Suppressor macrophage treated with lipopolysaccharide for 4 hours (primary cell): ENCODE measurements at places on chromosomes 4 and X.
A peak's percentile ranks its signal among the peaks of the same experiment; 100 is the strongest.

DNA sequence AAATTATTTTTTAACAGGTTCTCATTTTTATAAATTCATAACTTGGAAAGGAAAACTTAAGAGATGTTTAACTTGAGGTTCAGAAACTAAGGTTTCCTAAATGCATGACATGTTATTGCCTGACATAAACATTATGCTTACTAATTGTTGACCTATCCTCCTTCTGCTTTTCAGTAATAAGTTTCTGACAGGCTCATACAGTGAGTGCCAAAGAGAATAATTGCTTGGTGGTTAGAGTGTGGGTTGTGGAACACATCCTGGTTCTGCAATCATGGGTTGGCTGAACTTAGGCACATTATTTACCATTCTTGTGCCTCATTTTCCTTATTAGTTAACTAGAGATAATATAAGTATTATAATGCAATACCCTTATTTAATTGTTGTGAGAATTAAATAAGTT, 56.5 kb downstream of the BMPR1B start:
- peak; percentile 46 for DNase-seq

DNA sequence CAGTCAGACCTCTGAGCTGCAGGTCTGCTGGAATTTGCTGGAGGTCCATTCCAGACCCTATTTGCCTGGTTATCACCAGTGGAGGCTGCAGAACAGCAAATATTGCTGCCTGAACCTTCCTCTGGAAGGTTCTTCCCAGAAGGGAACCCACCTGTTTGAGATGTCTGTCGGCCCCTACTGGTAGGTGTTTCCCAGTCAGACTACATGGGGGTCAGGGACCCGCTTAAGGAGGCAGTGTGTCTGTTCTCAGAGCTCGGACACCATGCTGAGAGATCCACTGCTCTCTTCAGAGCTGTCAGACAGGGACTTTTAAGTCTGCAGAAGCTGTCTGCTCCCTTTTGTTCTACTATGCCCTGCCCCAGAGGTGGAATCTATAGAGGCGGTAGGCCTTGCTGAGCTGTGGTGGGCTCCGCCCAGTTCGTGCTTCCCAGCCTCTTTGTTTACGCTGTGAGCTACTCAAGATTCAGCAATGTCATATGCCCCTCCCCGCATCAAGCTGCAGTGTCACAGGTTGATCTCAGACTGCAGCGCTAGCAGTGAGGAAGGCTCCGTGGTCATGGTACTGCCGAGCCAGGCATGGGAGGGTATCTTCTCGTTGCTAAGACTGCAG, 44.1 kb upstream of the KDR start:
- no peak for DNase-seq

GRCh38 chr4:121139533-121140222, 24.4 kb downstream of the TNIP3 start:
- DNase-seq = no peak

DNA sequence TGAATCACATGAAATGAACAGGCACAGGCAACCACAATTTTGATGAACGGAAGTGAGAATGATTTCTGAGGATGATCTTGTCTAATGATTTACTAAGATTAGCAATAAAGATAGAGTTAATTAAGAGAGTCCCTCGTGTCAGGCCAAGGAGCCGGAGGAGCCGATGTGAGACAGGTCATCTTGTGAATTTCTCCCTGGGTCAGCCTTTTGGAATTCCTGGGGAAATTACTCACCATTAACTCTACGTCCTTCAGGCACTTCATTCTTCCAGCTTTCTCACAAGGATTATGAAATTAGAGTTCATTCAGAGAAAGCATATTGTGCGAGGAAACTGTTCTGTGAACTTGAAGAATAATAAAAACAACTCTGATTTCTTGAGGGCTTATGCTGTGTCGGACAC, 86.7 kb downstream of the PSAPL1 start:
- DNase-seq = no peak

DNA sequence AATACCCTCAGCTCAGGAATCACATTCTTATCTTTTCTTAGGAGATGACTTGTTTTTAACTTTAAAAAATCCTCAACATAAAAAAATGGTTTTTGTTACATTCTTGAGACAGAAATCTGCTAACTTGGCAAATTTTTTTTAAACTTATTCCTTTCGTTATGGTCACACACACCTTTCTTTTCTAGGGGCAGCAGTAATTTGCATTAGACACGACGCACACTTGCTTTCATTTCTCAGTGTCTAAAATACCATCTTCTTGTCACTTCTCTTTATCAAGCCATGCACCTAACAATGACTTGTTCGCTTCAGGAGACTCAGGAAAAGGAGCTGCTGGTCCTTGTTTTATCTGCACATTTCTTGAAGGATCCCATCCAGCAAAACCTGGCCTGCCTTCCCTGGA, 112.6 kb upstream of the TBL1X start:
- DNase-seq = no peak

GRCh38 chr4:140249351-140249750, 95.4 kb upstream of the MAML3 start:
- DNase-seq = no peak

- DNase-seq = no peak
Observed at GRCh38 chr4:68358988-68359387, 9.1 kb upstream of the YTHDC1 start.

GRCh38 chr4:179867300-179867878, 2375.8 kb upstream of the TENM3 start:
- peak; percentile 53 for DNase-seq

DNA sequence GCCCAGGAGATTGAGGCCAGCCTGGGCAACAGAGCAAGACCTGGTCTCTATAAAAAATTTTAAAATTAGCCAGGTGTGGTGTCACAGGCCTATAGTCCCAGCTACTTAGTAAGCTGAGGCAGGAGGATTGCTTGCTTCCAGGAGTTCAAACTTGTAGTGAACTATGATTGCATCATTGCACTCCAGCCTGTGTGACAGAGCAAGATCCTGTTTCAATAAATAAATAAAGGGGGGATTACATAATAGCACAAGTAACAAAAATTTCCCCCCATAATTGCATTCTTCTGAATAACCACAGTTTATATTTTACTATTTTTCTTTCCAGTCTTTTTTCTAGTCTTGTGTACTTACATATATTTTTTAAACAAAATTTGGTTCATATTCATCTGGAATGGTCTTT, 135.6 kb downstream of the CHIC2 start:
- peak; percentile 32 for DNase-seq

DNA sequence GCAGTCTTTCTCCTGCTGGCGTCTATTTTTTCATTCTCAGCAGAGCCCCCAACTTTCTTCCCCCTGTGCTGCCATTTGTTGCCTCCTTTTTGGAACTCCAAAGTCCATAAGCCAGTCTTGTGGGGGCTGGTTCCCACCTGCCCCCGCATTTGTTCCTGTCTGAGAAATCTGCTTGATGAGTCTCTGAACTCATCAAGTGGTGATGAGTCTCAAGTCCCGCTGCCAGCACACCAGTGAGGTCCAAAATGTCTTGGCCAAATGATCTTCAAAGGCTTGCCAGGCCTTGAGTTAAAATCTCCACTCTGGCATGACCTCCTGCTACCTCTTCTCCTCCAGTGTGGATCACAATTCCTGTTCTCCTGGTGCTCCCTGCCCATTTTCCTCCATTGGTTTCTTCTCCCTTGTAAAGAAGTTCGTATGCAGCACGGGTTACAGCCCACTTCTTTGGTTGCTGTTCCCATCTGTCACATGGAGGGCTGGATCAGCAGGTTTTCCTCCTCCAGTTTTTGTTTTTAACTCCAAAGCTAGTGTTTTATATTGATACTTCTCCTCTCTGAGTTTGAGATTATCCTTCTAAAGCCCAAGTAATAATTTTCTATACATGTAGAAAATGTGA, 72.7 kb upstream of the LIMCH1 start:
- DNase-seq = no peak

DNA sequence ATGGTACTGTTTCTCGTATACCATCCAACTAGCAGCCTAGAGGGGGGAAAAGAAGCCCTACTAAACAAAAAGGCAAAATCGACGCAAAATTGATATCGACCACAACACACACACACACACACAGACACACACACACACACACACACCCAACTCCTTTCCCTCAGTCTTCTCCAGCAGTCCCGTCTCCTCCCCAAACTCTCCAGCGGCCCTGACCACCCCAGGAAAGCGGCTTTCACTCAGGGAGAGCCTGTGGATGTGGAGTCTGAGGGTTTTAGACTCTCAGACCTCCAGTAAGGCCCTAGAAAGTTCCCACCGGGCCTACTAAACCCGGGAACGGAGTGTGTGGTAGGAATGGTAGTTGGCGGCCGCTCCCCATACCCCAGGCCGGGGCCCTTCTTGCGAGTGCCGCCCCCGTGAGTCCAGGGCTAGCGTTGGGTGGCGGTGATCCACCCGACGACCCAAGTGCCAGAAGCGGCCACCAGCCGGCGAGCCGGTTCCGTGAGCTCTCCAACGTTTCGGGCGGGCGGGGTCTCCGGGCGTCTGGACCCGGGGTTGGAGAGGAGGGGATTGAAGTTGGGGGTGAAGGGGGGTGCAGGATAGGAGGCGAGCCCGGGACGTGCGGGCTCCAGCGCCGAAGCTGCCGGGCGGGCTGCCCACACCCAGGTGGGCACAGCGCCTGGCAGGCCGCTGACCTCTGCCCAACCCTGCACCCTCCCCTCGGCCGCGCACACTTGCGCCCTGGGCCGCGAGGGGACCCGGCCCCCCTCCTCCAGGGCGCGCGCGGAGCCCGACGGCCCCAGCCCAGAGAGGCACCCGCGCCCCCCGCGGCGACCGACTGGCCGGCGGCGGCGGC, 13.7 kb downstream of the ARX start:
- DNase-seq = no peak

DNA sequence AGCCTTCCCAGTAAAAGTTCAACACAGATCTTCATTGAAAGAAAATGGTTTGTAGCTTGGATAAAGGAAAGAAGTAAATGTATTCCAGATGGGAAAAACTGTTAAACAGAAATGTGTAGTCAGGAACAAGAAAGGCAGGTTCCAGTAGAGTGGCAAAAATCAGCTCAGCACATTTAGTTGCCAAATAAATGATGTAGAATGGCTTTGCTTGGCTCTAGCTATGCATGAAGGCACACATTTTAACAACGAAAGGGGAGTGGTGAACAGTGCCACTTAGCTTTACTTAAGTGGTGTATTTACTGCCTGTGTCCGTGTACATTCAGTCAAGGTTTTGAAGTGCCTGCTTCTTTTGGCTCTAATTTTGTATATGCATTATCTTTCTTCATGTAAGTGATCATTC, 644.5 kb upstream of the ATOH1 start:
- DNase-seq = no peak

- no peak for DNase-seq
Observed at GRCh38 chrX:120377715-120378114, 15.8 kb downstream of the ATP1B4 start.

GRCh38 chr4:101163936-101164335, 183.4 kb downstream of the PPP3CA start:
- no peak for DNase-seq

- no peak for DNase-seq
Observed at GRCh38 chr4:8388528-8388870, 52.0 kb downstream of the ACOX3 start.

DNA sequence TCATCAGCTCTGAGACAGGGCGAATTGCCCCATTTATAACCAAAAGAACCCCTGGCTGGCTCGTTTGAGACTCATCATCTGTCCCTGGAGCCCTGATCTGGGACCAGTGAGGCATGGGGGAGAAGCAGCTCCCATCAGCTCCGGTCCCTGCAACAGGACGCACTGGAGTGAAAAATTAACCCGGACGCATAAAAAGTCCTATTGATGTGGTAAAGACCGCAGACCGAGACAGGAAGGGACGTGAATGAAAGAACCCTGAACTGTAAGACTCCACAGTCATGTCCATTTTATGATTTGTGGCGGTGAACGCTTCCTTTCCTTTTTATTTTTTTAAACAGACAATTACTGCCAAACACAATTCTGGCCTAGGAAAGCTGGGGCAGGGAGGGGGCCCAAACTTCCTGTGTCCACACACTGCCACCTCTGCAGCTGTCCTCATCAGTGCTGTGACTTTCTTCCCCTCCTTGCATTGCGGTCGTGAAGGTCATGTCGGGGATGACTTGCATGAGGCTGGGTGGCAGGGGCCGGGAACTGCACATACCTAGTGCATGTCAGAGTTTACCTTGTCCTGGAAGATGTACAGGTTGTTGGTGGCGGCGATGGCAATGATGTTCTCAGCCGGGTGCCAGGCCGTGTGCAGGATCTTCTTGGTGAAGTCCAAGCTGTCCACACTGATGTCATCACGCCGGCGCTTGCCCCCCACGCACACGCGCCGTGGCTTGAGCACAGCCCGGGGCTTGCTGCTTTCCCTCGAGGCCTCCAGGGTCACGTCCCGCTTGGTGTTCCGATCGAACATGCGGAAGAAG, 53.3 kb downstream of the WFS1 start:
- DNase-seq = no peak

DNA sequence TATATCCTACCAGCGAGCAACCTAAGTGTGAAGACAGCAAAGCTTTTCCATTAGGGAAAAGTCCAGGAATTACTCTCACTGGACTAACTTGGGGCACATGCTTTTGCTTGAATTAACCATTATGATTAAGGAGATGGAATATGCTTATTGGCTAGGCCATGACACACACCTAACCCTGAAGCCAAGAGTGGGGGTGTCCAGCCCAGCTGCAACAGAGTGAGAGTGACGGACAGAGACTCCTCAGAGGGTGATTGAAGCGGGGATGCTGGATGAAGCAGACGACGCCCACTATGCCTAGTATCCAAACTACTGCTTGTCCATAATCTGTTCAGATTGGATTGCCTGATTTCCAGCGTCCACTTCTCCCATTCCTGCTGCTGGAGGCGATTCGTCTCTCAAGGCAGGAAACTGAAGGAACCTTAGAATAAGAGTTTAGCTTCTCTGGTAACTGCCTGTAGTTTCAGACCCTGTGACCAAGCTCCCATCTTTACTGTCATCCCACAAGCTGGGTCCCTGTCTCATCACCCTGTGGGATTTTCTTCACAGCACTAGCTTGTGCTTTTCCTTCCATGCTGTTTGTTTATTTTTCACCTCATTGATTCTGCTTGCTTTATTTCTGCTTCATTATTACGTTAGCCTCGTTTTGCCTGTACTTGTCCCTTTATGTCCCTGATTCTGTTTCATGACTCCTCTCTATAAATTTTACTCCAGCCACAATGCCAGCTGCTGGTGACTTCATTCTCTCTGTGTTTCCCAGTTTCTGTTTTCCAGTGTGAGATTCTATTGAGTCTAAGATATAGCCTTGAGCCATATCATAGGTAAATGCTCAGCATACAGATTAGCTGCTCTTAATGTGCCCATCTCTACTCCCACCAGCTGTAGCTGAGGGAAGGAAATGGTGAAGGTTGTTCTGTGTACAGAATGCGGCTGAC, 19.0 kb downstream of the FAM47E start:
- no peak for DNase-seq
